ENCODE measurements at places on chromosomes 1 and 21.
A peak's percentile ranks its signal among the peaks of the same experiment; 100 is the strongest.

DNA sequence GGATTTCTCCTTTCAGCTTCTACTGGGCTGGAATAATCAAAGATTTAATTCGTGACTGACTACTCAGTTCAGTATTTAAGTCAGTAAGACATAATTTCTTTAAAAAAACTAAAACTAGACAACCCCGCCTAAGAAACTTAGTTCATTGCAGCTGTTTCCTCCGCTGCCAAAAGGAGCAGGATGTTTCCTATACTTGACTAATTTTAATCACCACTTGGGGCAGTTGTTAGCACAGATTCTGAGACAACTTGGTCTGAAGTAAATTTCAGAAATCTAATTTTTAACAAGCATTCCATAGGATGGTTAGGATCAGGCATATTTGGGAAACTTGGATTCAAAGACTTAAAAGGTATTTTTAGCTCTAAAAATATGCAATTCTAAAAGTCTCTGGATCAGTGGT is 34.0 kb downstream of the EPRS1 start:
- no peak for DNase-seq

DNA sequence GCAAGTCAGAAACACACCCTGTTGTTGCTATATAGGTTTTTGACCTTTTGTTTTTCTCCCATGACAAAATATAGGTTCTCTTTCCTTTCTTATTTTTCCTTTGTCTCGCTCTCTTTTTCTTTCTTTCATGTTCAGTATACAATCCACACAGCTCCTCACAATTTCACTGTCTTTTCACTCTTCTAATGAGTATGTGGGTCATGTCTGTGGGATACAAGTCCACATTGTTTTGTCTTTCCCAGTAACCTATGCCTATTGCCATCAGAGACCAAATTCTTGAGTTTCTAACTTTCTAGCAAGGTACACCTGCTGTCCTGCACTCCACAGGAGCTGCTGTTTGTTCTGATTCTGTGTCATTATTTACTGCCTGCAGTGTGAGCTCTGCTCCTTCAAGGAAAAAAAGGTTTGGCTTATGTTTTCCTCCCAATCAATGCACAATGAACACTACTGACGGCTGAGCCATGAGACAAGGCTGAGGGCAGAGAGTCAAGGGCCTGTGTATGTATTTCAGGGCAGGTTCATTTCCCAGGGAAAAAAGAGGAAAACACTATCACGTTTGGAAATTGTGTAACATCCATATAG is 453.8 kb downstream of the NEGR1 start:
- DNase-seq, result no peak

GRCh38 chr1:197770243-197770642 is 5.0 kb downstream of the DENND1B start:
- no peak for DNase-seq

- no peak for DNase-seq
Measured at GRCh38 chr1:201506092-201506491, 831 bp downstream of the CSRP1 start.

DNA sequence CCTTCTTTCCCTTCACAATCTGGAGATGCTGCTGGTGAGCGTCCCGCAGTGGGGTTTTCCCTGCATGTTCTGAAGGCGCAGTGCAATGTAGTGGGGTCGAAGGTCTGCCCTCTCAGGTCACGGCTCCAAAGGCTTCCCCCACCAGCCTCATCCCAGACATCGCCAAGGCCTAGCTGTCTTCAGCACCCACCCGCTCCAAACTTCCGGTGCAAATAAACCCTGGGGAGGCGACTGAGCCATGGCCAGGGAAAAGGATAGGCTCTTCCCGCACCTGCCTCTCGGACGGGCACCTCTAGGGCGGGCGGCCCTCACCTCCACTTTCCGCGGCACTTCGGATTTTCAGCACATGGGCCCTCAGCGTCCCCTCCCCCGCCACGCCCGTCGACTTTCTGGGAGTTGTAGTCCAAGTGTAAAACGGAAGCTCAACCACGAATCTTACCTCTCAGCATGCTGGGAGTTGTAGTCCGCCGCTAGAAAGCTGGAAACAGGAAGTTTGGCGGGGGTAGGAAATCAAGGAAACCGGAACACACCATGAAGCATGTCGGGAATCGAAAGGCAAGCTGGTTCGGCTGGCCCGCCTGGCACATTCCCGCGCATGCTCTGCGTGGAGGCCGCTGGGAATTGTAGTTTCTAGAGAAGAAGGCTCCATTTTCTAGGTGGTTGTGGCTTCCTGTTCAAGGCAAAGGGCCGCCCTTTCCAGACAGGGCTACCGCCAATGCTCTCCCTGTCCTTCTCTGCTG is at the start of gene MRPL24:
MRPL24 (minus strand) TSS at position 348 of the 740 bp plus-strand sequence. CDS start 2,384 bp downstream, outside the sequence.
- peak; percentile 99 for DNase-seq

DNA sequence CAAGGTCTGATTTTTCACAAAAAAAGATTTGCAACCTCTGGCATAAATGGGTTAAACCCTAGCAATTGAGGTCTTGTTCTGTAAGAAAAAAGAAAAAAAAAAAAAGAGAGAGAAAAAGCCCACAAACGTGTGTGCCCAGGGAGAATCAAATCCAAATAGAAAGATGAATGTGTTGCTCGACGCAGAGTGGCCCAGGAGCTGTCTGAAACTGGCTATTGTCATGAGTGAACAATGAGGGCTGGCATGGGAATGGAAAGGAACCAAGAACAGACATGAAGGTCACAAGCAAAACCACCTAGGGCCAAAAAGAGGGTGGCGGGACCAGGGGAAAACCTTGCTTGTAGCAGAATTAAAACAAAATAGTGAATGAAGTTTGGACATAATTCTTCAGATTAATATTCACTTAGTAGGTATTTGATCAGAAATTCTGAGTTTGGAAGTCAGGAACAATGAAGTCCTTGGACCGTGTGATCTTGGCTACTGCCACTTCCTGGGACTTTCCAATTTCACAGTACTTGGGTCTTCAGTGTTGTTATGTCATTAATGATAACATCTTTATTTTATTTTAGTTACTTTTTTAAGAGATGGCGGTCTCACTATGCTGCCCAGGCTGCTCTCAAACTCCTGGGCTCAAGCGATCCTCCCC is 3.1 kb downstream of the ENO1 start:
- DNase-seq, result peak; percentile 39

GRCh38 chr1:21517161-21517589 is 8.0 kb downstream of the ALPL start:
- DNase-seq, result no peak

GRCh38 chr1:113615425-113615824 is 143.9 kb downstream of the PHTF1 start:
- no peak for DNase-seq

DNA sequence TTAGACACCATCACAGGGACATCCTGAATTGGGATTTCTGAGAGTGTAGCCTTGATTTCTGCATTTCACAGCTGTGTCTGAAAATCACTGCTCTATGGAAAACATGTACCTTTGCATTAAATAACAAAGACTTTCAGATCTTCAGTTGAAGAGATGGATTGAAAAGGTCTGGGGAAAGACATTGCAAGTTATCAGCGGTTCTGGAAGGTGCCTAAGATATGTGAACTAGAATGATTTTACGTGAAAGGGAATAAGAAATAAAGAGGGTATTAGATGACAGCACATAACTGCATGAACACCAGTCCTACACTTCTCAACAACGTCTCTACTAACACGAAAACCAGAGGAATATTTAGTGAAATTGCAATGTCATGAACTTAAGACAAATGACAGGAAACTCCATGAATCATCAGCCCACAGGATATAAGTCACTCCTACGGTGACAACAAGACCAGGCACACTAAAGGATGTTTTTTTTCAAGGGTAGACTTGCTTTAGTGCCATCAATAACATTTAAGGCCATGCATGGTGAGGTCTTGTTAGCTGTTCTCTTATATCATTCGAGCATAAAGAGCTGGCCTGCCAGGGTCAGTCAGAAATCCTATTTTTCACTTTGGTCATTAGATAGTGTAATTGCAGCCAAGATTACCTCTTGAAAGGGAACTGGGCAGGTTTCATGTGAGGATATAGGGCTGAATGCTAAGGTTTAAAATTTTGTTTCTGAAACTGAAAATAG is 283.1 kb downstream of the GRIK1 start:
- DNase-seq, result no peak

GRCh38 chr1:16972189-16972895 is 8.1 kb downstream of the MFAP2 start:
- no peak for DNase-seq

- DNase-seq, result peak; percentile 56
Measured at GRCh38 chr1:203492082-203492747, 1.7 kb upstream of the OPTC start.

Measured in head of caudate nucleus (tissue), 42 donors.